ENCODE measurements at places on chromosomes 2 and 18.

- no peak for DNase-seq
Observed at GRCh38 chr2:60414495-60415138, 138.8 kb downstream of the BCL11A start.

GRCh38 chr18:75162978-75163377 is 46.0 kb downstream of the PTGR3 start:
- no peak for DNase-seq

- DNase-seq = no peak
Observed at GRCh38 chr18:52009958-52010357, 330.0 kb upstream of the DCC start.

- DNase-seq = peak; percentile 9
Observed at GRCh38 chr2:85680707-85681371, 12.8 kb upstream of the SFTPB start.

DNA sequence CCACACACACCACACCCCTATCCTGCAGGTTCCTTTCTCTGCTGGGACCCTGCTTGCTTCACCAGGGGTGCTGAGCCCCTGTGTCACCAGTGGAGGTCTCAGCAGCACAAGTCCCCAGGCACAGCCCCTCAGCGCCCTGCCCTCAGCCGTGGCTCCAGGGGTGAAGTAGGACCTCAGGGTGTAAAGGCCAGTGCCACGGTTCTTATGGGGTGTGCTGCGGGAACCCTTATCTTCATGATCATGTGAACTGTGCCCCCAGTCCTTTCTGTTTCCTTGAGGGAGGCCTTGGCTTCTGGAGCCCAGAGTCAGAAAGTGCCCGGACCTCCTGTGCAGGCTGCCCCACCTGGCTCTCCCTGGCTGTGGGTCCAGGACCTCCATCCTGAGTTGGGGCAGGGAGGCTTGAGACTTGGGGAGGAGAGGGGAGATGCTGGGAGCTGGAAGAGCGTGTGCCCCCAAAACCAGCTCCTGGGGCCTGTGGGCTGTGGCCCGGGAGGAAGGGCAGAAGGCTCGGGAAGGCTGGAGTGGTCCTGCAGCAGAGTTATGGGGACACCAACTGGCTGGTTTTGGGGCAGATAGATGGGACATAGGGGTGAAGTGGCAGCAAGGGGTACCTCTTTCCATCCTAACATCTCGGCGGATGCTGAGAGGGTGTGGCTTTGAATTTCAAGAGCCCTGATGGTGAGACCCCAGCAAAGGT is 20.2 kb upstream of the KLF11 start:
- DNase-seq = no peak

- no peak for DNase-seq
Observed at GRCh38 chr2:152647552-152647951, 69.7 kb downstream of the PRPF40A start.

- DNase-seq = no peak
Observed at GRCh38 chr2:37472959-37473358, 128.5 kb downstream of the QPCT start.

DNA sequence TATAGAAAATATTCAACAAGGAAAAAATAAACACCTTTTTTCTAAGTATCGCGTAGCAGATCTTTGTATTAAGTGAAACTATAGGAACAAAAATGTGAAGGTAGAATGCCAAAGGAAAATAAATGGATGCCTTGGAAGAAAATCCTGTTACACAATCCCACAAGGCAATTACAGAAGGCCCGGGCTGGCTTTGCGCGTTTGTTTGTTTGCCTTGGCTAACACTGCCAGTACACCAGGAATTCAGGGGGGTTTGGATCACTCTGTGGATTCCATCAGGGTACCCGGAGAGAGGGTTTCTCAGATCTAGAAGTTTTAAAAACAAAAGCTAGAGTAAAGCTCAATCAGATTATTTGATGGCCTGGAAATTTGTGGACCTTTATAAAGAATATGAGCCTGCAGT is 478.3 kb downstream of the FBXO15 start:
- DNase-seq = no peak

DNA sequence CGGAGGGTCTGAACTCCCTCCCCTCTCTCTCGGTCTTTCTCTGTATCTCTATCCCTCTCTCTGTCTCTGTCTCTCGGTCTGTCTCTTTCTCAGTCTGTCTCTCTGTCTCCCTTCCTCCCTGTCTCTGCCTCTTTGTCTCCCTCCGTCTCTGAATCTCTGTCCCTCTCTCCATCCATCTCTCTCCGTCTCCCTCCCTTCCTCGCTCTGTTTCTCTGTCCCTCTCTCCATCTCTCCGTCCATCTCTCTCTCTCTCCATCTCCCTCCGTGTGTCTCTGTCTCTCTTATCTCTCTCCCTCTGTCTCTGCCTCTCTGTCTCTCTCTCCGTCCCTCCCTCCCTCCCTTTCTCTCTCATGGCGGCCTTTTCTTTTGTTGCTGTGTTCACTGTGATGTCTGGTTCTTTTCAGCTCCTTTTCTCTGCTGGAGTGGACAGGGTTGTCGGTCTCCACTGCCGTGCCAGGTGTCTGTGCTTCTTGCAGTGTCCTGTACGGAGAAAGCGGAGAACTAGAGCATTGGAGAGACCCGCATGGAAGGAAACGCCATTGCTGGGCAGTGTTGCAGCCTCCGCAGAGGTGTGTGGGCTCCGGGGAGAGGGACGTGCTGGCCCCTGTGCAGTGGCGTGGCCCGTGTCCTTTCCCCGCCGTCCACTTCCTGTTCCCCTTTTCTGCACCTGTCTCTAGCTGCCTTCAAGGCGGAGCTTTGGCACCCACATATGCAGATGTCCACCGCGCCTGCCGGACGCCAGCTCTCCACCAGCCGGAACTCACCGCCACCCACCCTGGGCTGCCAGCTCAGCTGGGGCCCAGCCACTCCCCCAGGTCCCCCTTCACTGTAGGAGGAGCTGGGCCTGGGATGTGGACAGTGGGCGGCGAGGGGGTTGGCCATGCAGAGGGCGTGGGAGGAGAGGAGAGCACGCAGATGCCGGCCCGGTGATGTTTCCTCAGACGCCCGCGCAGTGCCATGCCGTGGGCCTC is 113.1 kb downstream of the NFATC1 start:
- DNase-seq = no peak

GRCh38 chr18:59957957-59958356 is 58.2 kb downstream of the PMAIP1 start:
- DNase-seq = no peak

- no peak for DNase-seq
Observed at GRCh38 chr18:22871809-22872525, 61.2 kb upstream of the RBBP8 start.

DNA sequence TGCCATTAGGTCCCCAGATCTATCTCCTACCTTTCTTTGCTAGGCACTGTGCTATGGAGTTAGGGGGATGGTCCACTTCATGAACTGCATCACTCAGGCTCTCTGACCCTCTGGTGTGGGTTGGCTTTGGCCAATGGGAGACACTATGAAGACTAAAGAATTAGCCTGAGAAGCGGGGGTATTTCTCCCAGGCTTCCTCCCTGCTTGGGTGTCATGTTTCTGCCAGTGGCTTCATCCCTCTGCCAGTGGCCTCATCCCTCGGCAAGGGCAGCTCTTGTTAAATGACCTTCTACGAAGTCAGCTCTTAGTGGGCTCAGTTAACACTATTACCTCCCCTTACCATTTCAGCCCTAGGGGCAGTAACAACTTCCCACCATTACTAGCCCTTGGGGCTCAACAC is 41.9 kb upstream of the EPB41L3 start:
- no peak for DNase-seq

DNA sequence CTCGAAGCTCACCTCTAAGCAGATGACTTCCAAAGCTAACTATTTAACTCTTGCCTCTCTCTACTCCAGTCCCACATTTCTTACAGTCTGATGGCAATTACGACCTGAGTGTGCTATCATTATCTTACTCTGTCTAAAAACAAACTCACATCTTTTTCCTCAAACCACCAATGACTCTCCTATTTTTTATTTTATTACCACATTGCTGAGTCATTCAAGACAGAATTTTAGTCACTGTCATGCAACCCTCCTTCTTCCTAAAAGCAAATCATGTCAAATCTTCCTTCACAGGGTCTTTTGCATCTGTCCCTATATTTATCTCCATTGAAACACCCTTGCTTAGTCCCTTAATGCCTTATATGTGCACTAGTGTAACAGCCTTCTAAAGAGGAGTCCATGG is 34.6 kb upstream of the C2orf15 start:
- peak; percentile 7 for DNase-seq

- peak; percentile 78 for DNase-seq
Observed at GRCh38 chr2:11692966-11693521, 23.0 kb upstream of the NTSR2 start.

DNA sequence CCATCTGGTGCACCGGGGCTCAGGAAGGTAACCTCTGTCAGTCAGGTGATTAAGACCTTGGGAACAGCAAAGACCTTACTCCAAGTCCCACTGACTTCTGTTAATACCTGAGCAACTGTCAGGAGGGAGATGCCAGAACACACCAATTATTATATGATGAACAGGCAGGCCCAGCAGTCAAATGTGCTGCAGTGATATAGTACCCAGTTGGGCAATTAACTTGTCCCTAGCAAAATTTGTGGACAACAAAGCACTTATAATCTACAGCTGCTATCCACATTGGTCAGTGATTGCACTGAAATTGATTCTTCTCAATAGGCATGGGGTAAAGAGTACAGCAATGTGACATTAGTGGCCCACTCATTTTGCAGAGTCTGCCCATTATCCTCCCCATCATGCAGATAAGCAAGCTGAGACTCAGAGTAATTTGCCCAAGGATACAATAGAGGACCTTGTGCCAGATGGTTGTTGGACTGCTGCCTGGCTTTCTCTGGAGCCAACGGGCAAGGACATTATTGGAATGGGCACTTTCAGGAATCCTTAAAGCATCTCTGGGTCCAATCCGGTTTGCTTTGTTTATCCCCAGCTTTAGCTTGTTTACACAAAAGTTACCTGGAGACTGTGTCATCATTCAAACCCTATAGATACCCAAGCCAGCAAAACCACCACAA is 147.6 kb downstream of the CCBE1 start:
- no peak for DNase-seq

DNA sequence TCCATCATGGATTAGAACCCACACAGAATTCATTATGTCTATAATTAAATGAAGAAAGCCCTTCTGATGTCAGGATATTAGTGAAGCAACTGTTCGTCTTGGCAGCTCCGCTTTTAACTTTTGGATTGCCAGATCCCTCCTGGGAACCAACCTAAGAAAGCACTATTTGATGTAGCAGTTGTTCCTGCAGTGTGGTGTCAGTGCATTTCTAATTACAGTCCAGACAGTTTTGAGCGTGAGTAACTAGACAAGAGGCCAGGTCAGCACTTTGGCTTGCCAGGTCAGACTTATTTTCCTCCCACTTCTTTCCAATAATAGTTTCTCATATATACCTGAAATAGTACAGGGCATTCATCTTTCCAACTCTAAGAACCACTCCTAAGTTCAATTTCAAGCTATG is 13.8 kb downstream of the NRXN1 start:
- DNase-seq = no peak

Measured in activated CD4-positive, alpha-beta T cell treated with anti-CD3 and anti-CD28 coated beads, Interleukin-2, Interleukin-4, amounts not matched to agents 100 ng/mL and 50 ng/mL, durations not matched to agents 16 hours and 8 hours (primary cell).